Activated T-helper 9 cell treated with anti-CD3 and anti-CD28 coated beads, Interleukin-2, amount 50 U/mL, for 16 hours (primary cell): ENCODE measurements at places on chromosomes 2 and 18.

- no peak for DNase-seq
Observed at GRCh38 chr2:45944074-45944473, 292.6 kb downstream of the PRKCE start.

- DNase-seq = no peak
Observed at GRCh38 chr2:107418708-107419107, 408.0 kb upstream of the RGPD4 start.

DNA sequence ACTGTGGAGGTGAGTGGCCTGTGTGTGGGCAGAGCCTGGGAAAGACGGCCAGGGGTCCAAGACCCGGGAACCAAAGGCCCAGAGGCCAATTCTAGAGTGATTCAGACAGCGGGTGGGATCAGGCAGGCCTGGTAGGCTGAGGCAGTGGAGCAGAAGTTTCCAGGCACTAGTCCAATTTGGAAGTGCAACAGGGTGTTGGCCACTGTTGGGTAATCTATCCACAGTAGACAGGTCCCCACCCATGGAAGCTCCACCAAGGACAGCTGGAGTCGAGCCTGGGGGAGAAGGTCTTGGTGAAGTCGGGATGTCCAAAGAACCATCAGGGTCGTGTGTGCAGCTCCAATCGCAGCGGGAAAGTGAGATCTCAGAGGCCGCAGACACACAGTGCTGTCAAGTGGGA is 125.8 kb upstream of the COPS8 start:
- no peak for DNase-seq

DNA sequence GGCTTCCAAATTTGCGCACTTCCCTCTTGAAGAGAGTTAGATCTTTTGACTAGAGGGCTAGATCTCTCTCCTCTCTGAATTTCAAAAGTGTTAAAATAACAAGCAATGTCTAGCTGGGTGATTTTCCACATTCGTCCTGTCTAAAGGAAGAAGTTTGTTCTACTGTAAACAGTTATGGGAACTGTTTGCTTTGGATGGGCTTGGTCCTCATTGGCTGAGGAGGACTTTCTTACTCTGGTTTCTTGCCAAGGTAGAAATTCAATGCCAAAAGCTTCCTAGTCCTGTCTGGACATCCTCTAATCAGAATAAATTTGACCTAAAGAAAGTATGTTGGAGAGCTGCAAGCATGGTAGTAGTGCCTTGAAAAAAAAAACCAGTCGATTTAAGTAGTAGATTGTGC is 47.4 kb upstream of the RAPH1 start:
- no peak for DNase-seq

- DNase-seq = no peak
Observed at GRCh38 chr18:73235921-73236320, 368.1 kb upstream of the NETO1 start.

GRCh38 chr18:49177812-49178211 is 227.0 kb upstream of the SMAD7 start:
- DNase-seq = no peak
